ENCODE measurements at places on chromosomes 2 and 18.

DNA sequence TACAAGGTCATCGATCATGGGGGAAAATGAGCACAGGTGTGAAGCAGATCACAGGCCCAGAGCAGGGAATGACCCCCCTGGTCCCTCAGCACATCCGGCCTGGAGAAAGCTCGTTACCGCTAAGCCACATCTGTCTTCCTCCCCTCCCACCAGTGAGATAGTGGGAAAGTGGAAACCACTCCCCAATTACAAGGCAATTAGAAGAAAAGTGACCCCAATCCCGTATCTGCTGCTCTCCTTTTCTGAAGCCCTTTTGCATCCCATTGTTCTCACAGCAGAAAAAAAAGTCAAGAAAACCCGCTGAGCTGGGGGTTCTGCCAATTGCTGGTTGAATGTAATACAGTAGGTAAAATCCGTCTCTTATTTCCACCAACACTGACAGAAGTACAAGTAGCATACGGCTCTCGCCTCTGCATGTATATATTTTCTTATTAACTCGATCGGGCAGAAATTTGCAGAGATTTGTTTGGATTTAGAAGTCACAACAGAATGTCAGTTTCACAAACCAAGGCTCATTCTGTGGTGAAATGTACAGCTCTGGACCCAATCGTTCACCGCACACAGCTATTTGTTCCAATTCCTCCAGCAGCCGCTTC, 287.0 kb downstream of the TCF4 start:
- no peak for DNase-seq

DNA sequence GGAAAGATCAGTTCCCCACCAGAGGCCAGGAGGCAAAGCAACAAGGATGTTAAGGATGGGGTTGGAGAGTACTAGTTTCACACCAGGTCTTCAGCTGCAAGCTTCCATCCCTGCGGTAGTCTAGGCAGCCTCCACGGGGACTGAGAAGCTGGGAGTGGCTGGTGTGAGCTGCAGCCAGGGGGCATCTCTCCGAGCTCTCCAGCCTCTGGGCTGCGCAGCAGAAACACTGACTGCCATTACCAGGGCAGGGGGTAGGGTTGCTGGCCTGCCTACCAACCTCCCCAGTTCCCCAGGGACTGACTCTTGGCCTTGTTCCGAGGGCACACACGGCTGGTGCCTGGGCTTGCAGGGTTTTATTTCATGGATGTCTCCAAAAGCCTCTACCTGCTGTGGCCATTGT, 15.9 kb downstream of the GATA6 start:
- DNase-seq = no peak

- DNase-seq = no peak
Measured at GRCh38 chr2:2846332-2847208, 515.5 kb upstream of the MYT1L start.

DNA sequence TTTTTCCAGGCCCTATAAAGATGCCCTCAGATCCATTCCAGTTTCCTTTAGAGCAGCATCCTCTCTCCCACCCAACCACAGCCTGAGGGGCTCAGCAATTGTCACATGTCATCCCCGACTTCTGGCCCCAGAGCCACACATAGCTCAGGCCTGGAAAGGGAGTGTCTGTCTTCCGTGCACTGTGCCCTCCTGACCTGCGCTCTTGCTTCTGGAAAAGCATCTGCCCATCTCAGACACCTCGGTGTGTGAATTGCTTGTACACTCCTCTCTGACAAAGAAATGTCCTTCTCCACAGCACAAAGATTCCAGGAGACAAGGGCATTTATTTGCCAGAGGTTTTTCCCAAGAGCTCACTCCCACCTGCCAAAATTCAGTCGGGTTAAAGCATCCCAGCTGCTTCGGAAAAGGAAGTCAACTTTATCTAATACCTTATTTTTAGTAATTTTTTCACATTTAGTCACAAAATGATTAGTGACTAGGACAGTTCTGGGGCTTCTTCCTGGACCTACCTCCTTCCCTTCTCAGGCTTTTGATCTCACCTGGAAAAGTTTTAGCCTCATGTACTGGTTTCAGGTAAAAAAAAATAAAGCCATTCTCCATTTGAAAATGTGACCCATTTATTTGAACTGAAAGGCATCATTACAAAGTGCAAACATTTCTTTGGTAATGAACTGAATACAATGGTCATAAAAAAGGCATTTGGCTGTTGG, 112.9 kb downstream of the PXDN start:
- no peak for DNase-seq

- no peak for DNase-seq
Measured at GRCh38 chr2:186740266-186740665, 46.4 kb downstream of the FAM171B start.

DNA sequence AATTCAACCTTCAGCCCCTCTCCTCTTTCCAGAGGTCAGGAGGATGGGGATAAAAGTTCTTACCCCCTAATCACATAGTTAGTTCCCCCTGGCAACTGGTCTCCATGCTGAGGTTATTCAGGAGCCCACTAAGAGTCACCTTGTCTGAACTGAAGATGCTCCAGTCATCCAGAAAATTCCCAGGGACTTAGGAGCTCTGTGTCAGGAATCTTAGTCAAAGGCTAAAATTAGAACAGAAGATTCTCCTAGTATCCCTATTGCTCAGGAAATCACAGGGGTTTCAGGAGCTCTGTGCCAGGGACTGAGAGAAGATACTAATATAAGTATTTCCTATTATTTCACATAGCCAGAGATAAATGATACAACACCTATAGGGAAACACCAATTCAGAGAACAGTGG, 37.3 kb upstream of the LONRF2 start:
- DNase-seq = no peak

- no peak for DNase-seq
Measured at GRCh38 chr2:228039752-228040534, 141.5 kb downstream of the SPHKAP start.

GRCh38 chr2:19829672-19830071, 72.1 kb downstream of the TTC32 start:
- no peak for DNase-seq

DNA sequence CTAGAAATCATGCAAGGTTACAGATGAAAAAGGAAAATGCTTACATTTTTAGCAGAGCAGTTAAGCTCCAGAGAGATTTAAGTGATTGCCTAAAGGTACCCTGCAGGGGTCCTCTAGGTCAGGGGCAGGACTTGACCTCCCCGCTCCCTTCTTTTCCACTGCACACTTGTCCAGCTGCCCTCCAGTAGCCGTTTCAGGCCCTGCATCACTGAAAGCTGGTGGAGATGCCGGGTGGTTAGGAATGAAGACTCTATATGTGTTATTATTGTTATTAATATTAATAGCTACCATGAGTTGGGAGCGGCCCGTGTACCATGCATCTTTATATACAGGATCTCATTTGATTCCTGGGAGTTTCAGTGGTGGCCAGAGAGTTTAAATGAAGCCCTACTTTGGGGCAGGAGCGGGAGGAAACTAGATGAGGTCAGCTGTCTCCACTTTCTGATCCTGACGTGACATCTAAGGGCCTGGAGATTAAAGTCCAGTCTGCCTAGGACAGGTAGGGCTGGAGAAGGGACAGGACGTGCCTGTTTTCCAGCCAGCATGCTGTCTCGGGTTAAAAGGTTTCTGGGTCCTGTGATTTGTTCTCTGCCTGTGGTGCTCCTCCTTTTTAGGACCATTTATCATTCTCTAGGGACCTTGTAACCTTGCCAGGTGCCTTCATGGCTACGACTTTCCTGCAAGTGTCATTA, 2.1 kb downstream of the TMEM37 start:
- DNase-seq = no peak

Data from SIG-M5 (cell line).